Occipital lobe (tissue), 3 donors: ENCODE measurements at places on chromosomes 1 and 21.

GRCh38 chr1:159056069-159056698 is 20.4 kb downstream of the AIM2 start:
- no peak for DNase-seq

- no peak for DNase-seq
These were observed 61.0 kb downstream of the IGSF5 start for GRCh38 chr21:39805983-39806382.

GRCh38 chr1:36305915-36306209 is 306 bp upstream of the SH3D21 start:
- DNase-seq, result no peak

- DNase-seq, result no peak
These were observed 206.3 kb downstream of the KCNT2 start for GRCh38 chr1:196401891-196402290.

GRCh38 chr1:69947837-69948236 is 257.5 kb downstream of the LRRC40 start:
- DNase-seq, result no peak

DNA sequence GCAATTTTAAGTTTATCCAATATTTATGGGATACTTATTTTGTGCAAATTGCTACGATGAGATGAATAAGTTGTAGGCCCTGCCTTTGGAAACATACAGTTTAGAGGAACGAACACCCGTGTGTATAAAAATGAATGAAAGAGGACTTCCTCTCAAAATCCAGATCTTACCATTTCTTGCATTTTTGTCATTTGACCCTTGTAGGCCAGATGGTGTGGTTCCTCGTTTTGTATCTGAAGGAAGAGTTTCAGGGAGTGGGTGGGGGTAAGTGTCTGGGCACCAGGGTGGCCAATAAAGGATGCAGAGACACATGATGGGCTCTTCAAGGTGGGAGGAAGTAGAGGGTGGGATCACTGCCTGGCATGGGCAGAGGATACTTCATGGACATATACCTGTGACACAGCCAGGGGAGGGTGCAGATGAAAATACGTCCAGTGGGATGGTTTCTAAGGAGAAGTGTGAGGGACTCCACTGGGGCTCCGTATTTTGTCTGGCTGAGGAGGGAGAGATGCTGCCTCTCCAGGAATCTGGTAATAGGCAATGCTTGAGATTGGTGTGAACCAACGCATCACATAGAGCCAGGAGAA is 14.4 kb downstream of the MAPKAPK2 start:
- DNase-seq, result no peak

- DNase-seq, result no peak
These were observed 12.0 kb downstream of the CLEC20A start for GRCh38 chr1:178484698-178485225.

- DNase-seq, result no peak
These were observed 4.2 kb downstream of the SPATA46 start for GRCh38 chr1:162372159-162373071.

- DNase-seq, result no peak
These were observed 34.1 kb upstream of the RNF187 start for GRCh38 chr1:228453022-228453560.

DNA sequence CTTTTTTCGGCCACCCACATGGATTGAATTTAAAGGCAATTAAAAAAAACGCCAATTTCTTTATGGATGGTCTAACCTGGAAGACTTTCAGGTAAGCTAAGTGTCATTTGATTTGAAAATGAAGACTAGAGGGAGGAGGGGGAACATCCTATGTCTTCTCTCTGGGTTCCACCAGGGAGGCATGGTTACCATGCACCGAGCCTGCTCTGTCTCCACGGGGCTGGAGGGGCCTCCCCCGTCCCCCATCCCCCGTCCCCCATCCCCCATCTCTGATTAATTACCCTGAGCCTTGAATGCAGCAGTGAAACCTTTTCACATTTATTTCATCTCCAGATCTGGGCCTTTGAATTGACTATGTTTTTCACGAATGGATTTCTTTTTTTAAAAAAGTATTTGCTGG is 135.1 kb downstream of the TLR5 start:
- no peak for DNase-seq
